Gastrocnemius medialis (tissue), 4 donors: ENCODE measurements at places on chromosomes 1 and 21. TPM values are rescaled to one million over a fixed set of nuclear protein-coding genes. Genes with fewer than 3 reads are reported as not detected.

Gene RNPEP
- 21.7 TPM for total RNA-seq

DNA sequence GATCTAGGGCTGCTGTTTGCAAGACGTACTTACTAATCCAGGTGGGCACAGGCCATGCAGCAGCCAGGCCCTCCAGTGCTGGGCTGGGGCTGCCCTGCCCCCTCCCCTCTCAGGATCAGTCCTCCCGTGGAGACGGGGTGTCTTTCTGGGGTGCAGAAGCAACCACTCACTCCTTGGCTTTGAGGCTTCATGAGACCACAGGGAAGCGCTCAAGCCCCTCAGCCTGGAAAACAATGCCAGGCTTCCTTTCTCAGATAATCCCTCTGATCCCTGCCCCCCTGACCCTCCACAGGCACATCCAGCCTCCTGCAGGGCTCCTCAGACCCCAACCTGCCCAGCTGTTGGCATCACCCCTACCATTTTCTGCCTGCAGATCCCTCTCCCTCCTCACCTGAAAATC is 13.9 kb upstream of the C2CD2 start:
- H3K4me1 ChIP-seq: no peaks in the 10 kb centered on the region
- no peaks in the 10 kb centered on the region for H3K36me3 ChIP-seq
- H3K27ac ChIP-seq: no peak overlapping the region
- H3K27me3 ChIP-seq: no peaks in the 10 kb centered on the region

DNA sequence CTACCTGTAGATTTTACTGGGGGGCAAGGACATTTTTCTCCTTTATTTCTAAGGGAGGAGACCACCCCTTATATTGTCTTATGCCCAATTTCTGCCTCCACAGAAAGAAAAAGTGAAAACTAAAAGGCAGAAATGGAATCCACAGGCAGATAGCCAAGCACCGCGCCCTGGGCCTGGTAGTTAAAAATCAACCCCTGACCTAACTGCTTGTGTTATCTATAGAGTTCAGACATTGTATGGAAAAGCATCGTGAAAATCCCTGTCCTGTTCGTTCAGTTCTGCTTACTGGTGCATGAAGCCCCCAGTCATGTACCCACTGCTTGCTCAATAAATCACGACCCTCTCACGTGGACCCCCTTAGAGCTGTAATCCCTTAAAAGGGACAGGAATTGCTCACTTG is 33.7 kb upstream of the IL6R start:
- no peaks in the 10 kb centered on the region for H3K27me3 ChIP-seq
- no peak for DNase-seq
- H3K4me3 ChIP-seq: no peak overlapping the region
- no peaks in the 10 kb centered on the region for H3K36me3 ChIP-seq
- no peak overlapping the region for H3K27ac ChIP-seq

- no peak for DNase-seq
- H3K4me1 ChIP-seq: peaks cover 6% of the 10 kb centered on the region
- H3K27ac ChIP-seq: peak overlapping the region; percentile 57
- H3K27me3 ChIP-seq: no peaks in the 10 kb centered on the region
- no peak overlapping the region for H3K4me3 ChIP-seq
Observed at GRCh38 chr1:179825206-179825605, 52.4 kb downstream of the TOR1AIP2 start.
